ENCODE measurements at places on chromosomes 5 and 9. TPM values are rescaled to one million over a fixed set of nuclear protein-coding genes. Genes with fewer than 3 reads are reported as not detected.

The PDGFRB gene
- total RNA-seq, result not detected

- no peak for DNase-seq
These were observed 66.5 kb downstream of the SEMA5A start for GRCh38 chr5:9479361-9479760.

- no peak for DNase-seq
These were observed 493.9 kb downstream of the NTRK2 start for GRCh38 chr9:85163415-85163814.

DNA sequence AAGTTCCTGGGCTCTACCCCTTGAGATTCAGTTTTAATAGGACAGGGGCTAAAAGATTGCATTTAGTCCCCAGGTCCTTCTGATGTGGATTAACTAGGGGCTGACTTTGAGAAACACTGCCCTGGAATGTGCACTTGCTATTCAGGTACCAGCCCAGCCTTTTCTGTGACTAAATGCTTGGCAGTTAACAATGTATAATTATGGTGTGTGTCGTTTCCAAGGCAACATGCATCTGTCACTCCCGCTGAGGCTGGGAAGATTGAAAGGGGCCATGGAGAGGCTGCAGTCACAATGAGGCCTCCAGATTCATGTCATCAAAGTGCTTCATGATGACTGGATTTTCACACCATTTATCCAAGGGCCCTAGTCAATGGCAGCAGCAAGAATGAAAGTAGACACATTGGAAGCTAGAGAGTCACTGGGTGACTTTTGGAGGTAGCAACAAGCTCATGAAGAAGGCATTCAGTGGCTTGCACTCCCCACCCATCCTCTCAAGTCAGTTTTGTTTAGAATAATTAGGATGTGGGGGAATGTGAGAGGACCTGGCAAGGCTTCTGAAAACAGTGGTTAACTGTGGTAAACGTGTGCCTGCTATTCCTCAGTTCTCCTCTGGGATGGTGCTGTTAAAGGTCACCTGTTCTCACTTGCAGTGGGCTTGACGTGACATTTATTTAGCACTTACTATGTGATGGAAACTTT is 28.3 kb downstream of the RAI14 start:
- DNase-seq, result peak; percentile 46

- no peak for DNase-seq
These were observed 129.7 kb upstream of the PDE4D start for GRCh38 chr5:60023255-60023654.

The PIP5KL1 gene
- 2.8 TPM for total RNA-seq

The PCDHB12 gene
- not detected for total RNA-seq

The CRB2 gene
- not detected for total RNA-seq

- peak; percentile 18 for DNase-seq
These were observed 26.8 kb upstream of the APC start for GRCh38 chr5:112710896-112711295.

DNA sequence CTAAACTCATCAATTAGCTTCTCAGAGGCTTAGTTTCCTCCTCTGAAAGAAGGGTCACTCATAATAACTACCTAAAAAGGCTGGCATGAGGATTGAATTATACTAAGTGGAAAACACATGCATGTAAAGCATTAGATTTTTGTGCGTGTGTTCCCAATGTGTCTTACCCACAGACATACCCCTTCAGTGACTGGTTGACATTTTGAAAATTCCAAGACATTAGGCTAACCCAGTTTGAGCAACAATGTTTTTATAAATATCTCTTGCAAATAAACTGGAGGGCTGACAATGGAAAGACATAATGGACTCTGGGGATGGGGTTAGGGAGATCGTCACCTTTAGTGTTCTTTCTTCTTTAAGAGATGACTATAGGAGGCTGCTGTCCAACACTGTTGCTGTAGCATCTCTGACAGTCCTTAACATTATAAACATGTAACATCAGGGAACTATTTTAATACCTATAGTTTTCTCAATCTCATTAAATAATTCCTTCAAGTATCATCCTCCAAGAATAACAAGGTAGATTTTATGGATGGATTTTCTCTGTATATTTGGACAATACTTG is 24.3 kb downstream of the HMHB1 start:
- no peak for DNase-seq

DNA sequence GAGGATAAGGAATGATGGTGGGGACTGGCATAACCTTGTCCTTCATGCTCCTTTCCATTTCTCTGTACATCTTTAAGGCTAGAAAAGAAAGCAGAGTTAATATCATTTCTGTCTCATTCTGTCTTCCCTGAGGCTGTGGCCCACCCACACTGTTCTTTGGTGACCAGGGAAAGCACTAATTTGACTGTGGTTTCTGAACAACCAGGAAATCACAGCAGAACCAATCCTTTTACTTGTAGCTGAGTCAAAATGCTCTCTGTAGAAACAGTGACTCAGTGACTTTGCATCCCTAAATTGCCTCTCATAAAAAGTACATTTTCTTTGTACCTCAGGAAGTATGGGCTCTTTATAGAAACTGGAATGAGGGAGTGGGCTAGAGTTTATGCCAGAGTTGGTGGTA is 28.1 kb downstream of the IL33 start:
- peak; percentile 55 for DNase-seq
